ENCODE measurements at places on chromosomes 7 and 10.
A peak's percentile ranks its signal among the peaks of the same experiment; 100 is the strongest.

- DNase-seq, result no peak
Measured at GRCh38 chr10:63627881-63628296, 106.7 kb downstream of the REEP3 start.

DNA sequence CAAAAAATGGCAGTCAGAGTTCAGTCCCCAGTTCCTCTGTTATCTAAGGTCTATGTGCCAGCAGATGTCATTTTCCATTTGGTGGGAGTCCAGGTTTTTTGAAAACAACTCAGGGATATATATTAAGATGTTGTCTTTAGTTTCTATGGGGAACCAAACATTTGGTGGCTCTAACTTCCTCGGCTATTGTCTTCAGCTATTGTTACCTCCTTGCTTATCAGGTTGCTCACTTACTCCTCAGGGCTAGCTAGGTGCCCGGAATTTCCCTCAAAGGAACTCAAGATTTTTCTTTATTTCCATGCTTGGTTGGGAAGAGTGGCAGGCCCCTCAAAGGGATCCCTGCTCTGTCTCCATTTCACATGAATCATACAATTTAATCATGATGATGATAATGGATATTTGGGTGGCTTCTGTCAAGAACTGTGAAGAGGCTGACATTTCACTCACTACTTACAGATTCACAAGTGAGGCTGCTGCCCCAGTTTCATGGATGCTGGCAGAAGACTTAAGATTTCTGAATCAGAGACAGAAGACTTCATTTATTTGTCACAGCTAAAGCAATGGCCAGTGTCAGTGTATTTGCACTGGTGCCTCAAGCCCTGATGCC is 182.8 kb downstream of the PKD1L1 start:
- no peak for DNase-seq

- DNase-seq, result no peak
Measured at GRCh38 chr7:25881317-25882037, 270.5 kb upstream of the NFE2L3 start.

DNA sequence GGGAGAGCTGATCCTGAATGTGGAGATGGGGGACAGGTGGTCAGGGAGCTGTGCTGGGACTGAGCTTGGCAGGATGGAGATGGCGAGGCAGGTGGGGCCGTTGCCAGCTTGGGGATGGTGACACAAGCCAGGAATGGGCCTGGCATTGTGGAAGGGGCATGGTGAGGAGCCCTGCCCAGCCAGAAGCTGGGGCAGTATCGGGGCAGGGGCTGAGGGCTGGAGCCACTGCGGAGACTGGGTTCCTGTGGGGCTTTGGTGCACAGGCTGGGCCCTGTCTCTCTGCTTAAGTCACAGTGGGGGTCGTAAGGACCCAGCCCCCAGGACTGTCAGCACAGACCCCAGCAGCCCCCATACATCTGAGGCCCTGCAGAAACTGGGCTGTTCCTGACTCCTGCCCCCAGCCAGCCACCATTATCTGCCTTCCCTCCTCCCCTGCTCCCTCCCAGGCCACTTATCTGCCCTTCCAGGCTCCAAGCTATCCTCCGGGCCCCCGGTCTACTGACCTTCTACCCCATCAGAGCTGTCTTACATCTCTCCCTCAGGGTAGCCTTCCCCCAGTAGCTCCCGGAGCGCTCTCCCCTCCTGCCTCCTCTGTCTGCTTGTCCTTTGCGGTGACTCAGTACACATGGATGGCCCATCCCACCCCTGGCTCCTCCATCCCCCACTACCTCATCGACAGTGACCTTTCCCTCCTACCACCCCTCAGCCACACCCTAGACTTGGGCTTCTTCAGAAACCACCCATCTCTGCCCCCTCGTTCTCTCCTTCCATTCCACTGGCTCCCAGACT is 44.2 kb downstream of the PPIF start:
- no peak for DNase-seq

- DNase-seq, result no peak
Measured at GRCh38 chr7:151732834-151733592, 143.9 kb downstream of the PRKAG2 start.

DNA sequence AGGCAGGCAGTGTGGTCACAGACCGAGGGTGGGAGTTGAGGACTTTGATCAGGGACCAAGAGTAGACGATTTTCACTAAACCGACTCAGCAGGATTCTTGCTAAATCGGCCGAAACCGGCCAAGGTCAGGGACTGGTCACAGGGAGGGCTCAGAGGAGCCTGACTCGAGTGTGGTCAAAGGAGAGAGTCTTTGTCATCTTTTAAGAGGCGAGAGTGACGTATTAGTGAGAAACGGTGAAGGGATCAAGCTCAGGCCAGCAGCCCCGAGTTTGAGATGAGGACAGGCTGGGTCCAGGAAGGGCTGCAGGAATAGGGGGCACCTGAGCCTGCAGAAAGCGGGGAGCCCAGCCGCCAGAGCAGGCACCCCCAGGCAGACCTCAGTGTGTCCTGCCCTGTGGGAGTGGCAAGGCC is 41.6 kb upstream of the FAM20C start:
- no peak for DNase-seq

DNA sequence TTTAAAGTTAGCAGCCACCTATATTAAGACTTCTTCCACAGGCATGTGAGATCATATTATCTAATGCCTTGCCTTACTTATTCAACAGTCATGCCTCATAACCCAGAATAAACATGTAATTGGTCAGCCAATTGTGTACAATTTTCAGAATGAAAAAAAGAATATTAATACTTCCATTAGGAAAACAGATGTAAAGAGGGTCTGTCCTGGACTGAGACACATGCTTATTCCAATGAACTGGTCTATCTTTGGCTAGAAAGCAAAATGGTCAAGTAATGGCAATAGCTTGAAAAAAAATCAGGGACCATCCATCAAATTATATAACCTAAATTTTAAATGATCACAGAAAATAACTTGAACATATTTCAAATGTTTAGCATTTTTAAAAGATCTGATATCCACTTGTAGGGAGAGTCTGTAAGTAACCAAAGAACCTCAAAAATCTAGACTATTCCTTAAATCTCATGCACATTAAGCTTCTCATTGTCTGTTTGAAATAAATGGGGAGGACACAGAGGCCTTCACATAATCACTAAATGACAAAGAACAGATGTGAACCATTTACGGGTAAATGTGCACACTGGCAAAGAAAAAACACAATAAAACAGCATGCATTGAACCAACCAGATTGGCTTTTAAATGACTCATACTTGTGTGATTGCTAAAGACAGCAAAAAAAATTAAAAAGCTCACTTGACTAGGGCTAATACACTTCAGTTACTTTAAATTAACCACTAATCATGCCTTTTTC is 568.8 kb upstream of the PCDH15 start:
- DNase-seq, result peak; percentile 55

DNA sequence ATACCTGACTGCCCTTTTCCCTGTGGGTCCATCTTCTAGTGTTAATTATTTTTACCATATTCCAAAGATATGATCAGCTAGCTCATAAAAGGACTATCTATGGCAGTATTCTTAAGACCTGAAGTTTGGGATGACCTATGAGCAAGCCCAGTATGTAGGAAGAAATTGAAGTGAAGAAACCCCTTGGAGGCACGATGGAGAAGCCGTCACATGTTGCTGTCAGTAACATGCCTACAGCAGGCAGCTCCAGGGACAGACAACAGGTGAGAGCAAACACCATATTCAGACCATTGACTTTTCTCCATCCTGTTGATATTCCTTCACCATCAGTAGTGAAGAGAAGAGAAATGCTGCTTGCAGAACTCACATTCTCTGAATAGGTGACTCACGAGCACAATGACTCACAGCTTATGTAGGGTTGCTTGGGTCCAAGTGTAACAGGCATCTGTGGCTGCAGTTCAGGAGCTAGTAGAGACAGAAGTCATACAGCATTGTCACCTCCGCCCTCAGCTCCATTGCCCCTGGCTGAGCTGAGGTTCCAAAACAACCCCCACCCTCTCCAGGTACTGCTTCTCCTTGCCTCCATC is 8.4 kb upstream of the LYZL2 start:
- DNase-seq, result peak; percentile 92

DNA sequence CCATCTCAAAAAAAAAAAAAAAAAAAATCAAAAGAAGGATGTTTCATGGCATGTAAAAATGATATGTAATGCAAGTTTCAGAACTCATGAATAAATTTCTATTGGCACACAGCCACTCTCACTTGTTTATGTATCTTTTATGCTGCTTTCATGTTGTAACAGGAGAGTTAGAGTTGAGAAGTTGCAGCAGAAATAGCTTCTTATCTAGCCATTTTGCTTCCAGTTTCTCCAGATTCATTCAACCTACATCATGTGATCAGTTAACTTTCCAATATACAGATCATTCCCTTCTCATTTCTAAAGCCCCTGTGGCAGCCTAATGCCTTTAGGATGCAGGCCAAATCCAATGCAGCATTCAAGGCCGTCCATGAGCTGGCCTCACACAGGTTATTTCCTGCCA is 30.4 kb downstream of the ZNF786 start:
- peak; percentile 12 for DNase-seq

DNA sequence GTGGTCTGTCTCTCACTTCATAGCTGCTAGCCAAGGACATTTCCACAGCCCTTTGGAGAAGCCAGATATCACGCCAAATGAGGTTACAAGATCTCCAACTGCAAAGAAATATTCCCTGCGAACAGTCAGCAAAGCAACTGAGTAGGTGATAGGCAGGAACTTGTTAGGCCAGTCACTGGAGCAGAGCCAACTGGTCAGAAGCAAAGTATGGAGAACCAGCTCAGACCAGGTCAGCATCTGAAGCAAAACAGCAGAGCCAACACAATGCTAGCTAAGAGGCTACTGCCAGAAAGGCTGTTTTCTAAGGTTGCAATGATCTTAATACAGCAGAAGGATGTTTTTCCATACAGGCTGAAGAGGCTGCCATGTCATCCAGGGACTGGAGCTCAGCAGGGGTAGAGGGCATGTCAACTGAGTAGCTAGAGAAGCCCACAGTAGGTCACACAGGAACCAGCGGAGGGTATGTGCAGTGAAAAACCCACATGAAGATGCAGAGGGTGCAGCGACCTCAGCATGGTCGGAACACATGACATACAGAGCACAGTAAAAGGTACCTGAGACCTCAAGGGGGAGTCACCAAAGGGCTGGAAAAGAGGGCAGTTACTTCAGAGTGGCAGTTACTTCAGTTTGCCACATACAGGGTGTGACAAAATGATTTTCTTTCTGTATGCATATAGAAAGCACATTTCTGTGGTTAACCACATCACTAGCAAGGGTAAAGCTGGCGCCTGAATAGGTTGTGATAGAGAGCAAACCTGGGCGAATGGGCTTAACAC is 8.9 kb downstream of the SEC31B start:
- no peak for DNase-seq

DNA sequence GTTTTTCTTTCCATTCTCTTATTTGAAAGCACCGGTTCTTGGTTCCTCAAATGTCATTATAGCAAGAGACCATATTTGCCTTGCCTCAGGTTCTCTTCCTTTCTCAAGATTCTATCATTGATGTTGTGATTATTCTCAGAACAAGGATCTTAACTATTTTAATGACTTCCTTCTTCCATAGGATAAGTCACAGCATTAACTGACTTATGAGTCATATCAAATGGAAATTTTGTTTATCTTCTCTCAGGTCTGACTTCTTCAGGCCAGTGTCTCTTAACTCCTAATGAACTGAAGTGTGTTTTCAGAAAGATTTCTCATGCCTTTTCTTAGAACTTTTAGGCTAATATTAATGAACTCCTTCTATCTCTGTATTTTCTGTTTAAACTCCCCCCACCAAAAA is 794.6 kb upstream of the LRRN3 start:
- DNase-seq, result no peak

GRCh38 chr10:130179640-130180039 is 43.4 kb downstream of the GLRX3 start:
- DNase-seq, result peak; percentile 83

- DNase-seq, result peak; percentile 62
Measured at GRCh38 chr7:23020742-23021401, 6.9 kb upstream of the HYCC1 start.

- DNase-seq, result peak; percentile 98
Measured at GRCh38 chr10:77350711-77351119, 286.9 kb downstream of the KCNMA1 start.

DNA sequence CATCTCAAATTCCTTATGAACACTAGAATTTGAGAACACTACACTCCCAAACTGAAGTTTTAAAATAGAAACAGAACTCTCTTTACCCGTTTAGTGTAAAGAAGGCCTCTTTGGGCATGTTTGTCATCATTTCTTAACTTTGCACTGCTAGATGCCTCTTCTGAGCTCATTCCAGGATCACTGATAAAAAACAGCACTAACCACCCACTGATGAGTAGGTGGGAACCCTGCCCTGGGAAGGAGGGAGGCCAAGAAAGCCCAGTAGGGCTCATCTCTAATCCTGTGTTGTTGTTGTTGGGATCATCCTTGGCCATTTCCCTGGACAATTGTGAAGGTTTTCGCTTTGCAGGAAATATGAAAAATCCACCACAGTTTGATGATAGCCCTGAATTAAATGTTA is 68.2 kb downstream of the CUBN start:
- DNase-seq, result peak; percentile 22

- no peak for DNase-seq
Measured at GRCh38 chr10:74760086-74760979, 66.1 kb upstream of the KAT6B start.

DNA sequence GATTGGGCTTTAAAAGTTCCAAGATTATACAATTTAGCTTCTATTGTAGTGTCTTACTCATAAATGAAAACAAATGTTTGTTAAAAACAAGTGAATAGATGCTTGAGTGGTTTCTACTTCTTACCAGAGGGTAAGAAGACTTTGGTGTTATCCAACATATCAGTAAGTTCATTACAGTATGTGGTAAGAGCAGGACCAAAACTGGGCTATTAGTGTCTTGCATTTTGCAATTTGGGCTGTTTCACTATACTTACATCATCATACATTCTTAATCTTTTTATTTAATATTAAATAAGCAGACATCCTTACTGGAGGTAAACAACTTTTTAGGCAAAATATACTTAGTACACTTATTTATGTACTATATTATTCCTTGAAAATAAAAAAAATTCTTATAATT is 248.4 kb upstream of the HGF start:
- no peak for DNase-seq

DNA sequence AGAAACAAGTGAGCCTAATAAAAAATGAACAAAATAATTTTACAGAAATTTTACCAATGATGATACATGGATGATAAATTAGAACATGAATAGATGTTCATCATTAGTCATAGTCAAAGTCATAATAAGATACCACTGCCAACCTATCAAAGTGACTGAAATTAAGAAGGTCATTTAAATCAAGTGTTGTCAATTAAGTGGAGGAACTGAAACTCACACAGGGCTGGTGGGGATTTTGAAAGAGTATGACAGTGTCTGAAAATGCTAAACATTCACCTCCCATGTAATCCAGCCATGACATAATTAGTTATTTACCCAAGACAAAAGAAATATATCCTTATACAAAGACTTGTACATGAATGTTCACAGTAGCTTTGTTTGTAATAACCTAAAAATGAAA is 57.1 kb upstream of the DYNC1I1 start:
- no peak for DNase-seq

DNA sequence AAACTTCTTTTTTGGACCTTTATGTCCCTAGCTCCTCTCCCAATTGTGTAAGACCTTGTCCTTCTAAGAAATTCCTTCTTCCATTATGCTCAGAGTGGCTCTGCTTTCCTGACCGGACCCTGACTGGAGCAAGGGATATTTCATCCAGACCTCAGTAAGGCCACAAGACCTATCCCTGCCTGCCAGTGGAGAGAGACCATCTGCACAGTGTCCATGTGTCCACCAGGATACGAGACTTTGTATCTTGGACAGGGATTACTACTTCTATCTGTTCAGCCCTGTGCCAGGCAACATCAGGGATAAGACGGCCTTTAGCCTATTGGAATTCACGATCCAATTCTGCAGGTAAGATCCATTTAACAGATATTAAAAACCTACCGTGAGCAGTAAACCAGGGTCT is 7.2 kb upstream of the ATOH7 start:
- DNase-seq, result no peak

GRCh38 chr7:123652406-123652805 is 3.3 kb upstream of the LMOD2 start:
- DNase-seq, result no peak
